ENCODE measurements at places on chromosomes 7 and 10.

- no peak for DNase-seq
Observed at GRCh38 chr10:26365681-26366358, 72.3 kb upstream of the APBB1IP start.

DNA sequence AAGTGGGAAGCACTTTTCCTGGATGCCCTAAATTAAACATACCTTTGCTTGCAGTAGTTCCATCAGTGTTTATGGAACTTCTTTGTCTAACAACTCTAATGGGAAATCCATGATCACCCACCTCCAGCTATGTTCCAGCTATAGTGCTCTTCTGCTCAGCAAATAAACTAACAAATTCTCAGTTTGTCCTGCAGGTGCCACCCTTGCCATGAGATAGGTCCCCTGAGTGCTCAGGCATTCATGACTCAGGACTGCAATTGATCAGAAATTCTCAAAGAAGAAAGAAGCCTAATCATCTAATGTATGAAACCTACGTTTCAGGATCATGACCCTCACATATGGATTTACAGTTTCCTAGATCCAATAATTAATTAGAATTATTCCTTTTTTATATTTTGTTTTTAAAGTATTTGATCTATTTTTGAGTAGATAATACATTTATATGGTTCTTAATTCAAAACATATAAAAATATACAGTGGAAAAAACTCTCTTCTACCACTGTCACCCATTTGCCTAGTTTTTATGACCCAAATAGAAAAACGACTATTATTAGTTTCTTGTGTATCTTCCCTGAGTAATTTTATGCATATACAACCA is 48.7 kb upstream of the DYNC1I1 start:
- DNase-seq = no peak

GRCh38 chr10:34408956-34409355 is 406.1 kb downstream of the PARD3 start:
- no peak for DNase-seq

DNA sequence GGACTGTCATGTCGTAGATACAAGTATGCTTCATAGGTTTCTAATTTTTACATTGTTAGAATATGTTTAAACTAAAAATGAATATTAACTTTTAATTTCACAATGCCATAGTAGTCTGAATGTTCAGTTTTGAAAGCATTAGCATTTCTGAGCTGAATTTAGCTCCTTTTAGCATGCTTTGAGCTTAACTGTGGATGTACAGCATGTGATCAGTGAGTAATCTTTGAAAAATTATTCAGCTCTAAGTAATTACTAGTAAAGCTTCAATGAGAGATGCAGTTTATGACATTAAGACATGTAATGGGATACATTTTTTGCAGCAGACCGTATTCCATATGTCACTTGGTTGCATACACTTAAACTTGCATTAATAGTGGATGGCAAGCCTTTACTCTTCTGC is 114.1 kb upstream of the WNT16 start:
- no peak for DNase-seq

GRCh38 chr7:66739477-66739876 is 1.1 kb upstream of the RABGEF1 start:
- no peak for DNase-seq

DNA sequence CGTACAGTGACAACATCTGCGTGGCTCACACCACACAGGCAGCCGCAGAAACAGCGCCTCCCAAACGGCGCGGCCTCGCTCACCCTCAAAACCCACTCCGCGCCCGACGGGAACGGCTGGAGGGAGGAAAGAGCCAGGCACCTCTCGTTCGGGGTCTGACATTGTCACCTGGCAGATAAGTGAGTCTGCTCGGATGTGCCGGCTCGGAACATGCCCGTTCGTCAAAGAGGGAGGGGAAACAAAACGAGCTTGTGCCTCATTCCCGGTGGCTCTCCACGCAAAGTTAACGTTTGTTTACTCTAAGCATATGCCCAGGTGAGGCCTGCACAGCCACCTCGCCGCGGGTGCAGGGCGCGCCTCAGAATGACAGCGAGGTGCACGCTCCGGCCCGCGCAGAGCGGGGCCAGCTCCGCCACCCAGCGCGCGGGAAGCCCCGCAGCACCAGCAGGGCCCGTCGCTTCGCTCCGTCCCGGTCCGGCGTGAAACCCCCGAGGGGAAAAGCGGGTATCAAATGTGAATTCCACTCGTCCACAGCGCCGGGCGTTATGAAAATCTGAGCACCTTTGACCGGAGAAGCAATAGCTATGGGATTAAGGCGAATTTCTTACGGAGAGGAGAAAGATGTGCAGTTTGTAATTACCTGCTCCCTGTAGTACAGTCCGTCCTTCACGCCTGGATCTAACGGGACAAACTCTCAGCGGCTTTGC is 13.1 kb downstream of the CNPY1 start:
- DNase-seq = no peak

- peak; percentile 20 for DNase-seq
Observed at GRCh38 chr10:96720422-96721206, at the start of gene PIK3AP1. PIK3AP1 (minus strand) TSS chr10:96720514; CDS start chr10:96720394, 120 bp downstream.

DNA sequence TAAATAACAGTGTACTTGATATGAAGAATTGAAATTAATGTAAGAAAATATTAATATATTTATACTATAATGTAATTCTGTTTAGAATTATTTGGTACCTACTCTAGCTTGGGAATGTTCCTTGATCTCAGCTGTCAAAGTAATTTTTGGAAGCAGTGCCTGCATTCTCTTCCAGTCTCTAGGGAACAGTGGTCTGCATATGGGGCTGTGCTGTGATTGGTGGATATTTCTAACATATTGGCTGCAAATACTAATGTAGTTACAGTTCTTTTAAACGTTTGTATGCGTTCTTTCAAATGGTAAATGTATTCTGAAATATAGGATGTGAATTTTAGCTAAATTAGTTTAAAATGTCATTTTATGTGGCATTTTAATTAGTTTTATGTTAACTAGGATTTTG is 87.2 kb downstream of the PHF14 start:
- no peak for DNase-seq

- DNase-seq = no peak
Observed at GRCh38 chr7:117269417-117269816, 53.4 kb downstream of the WNT2 start.

- peak; percentile 10 for DNase-seq
Observed at GRCh38 chr7:1041551-1042491, 2.5 kb upstream of the GPR146 start.

GRCh38 chr7:24769014-24769830 is 12.0 kb upstream of the GSDME start:
- DNase-seq = no peak

DNA sequence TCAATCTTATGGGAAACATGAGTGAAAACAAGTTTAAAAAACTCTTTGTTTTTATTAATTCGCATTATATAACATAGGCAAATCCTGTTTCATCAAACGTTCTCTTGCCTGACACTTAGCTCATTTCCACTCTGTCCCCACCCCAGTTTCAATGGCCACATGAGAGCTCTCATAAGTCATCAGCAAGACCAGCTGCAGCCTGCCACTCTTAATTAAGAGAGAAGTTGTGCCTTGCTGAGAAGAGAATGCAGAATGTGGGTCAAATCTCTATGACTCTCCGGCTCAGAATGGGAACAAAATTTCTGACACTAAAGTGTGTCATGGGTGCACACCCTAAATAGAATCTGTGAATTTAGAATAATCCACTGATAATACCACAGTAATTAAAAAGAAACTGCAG is 39.6 kb downstream of the ASAH2 start:
- no peak for DNase-seq

- DNase-seq = no peak
Observed at GRCh38 chr7:103613655-103614642, 167.9 kb upstream of the SLC26A5 start.

- no peak for DNase-seq
Observed at GRCh38 chr7:131544449-131545301, 11.8 kb downstream of the PODXL start.

- DNase-seq = no peak
Observed at GRCh38 chr7:83739527-83739926, 90.6 kb upstream of the SEMA3E start.

DNA sequence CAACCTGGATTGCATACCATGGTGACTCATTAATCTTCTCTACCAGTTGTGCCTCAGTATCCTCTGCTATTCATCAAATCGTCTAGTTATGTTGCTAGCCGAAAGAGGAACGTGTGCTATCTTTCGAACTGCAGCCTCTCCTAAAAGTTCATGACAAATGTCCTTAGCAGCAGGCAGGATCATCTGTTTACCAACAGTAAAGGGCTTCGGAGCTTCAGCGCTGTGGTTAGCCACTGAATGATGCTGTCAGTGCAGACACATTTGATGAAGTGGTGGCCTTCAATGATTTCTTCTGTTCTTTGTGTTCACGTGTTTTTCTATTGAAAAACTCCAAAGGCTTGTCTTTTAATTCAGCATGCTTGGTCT is 68.8 kb downstream of the CSTF2T start:
- DNase-seq = no peak

- no peak for DNase-seq
Observed at GRCh38 chr7:76126632-76127031, 75.1 kb upstream of the SRRM3 start.

DNA sequence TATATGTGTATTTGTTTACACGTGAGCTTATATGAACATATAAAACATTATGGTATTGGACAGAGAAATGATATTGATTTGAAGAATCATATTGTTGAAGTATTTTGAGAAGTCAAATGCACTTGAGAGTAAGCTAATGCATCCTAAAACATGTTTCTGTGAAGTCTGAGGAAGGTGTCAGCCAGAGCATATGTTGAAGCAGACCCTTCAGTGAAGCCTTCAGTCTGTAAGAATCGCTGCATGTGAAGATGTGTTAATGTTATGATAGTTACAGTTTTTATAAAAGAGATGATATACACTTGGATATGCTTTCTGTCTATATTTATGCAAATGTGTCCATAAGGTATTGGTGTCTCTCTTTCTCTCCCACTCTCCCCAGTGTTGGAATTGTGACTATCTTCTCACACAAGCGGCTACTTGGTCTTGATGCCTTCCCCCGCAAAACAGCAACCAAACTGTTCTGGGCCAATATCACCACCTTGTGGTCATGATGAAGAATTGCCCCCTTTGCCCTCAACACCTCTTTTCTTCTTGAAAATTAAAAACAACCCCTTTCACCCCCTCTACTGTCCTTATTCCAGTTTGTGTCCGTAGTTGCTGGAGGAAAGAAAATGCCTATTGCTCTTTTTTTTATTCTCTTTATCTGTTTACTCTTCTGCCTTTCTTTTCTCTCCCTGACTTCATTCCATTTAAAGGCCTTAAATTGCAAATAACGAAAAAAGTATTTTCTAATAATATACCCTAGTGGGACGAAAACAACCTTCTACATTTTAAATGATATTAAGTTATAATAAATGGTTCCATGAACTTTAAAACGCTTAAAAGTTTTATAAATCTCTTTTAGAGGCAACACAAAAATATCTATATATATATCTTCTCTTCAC is 64.9 kb downstream of the IKZF1 start:
- DNase-seq = no peak

- no peak for DNase-seq
Observed at GRCh38 chr7:132436121-132436520, 140.1 kb downstream of the PLXNA4 start.

Data from activated CD8-positive, alpha-beta memory T cell treated with anti-CD3 and anti-CD28 coated beads for 4 hours (primary cell).